Occipital lobe (tissue), 3 donors: ENCODE measurements at places on chromosomes 16 and 17. TPM values are rescaled to one million over a fixed set of nuclear protein-coding genes. Genes with fewer than 3 reads are reported as not detected.

The COL1A1 gene
- 17.6 TPM for total RNA-seq

The CACNG3 gene
- total RNA-seq: 2.5 TPM

The MNT gene
- 7.6 TPM for total RNA-seq

The RNF227 gene
- total RNA-seq: 7.3 TPM

The LPO gene
- not detected for total RNA-seq

The CPHXL2 gene
- not detected for total RNA-seq

The NAE1 gene
- 113 TPM for total RNA-seq

The CAPNS2 gene
- not detected for total RNA-seq

The KRTAP9-4 gene
- not detected for total RNA-seq

DNA sequence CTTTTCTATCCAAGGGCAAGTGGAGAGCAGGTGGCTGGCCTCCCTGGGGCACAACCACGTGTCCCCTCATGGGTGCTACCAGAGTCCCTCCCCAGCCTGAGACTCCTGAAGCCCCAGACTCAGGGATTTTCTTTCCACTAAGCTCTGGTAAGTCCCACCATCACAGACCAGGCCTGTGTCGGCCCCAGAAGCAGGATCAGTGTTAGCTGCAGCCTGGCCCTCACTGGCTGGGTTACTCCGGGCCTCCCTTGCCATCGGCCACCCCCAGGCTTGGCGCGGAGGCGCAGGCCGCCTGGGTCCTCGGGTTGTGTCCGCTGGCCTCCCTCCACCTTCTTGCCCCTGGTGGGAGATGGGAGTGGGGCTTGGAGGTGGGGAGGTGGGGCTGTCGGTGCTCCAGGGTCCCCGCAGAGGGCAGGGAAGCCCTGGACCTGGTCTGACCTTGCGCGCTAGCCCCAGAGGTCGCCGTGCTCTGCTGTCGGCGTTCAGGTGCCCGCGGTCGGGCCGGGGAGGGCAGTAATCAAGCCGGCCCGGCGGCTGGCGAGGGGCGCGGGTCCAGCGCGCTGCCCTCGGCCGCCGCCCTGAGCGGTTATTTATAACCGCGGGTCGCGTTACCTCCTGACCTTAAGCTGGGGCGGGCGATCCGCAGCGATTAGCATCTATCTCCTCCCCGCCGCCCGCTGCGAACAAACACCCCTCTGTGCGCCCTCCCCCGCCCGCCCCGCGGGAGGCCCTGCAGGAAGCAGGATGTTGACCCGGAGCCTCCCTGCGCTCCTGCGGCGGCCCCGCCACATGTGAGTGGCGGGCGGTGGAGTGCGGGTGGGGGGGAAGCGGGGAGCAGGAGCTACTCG lies 78.1 kb upstream of the TOB1 start:
- peak; percentile 63 for DNase-seq

GRCh38 chr17:76087531-76087930 lies 8.5 kb downstream of the ZACN start:
- no peak for DNase-seq

- no peak for DNase-seq
Measured at GRCh38 chr17:35315283-35315682, 58.1 kb downstream of the SLFN11 start.

- no peak for DNase-seq
Measured at GRCh38 chr16:47905771-47906170, 250.0 kb downstream of the ABCC12 start.

- DNase-seq: no peak
Measured at GRCh38 chr16:69194488-69194887, 7.5 kb downstream of the SNTB2 start.

DNA sequence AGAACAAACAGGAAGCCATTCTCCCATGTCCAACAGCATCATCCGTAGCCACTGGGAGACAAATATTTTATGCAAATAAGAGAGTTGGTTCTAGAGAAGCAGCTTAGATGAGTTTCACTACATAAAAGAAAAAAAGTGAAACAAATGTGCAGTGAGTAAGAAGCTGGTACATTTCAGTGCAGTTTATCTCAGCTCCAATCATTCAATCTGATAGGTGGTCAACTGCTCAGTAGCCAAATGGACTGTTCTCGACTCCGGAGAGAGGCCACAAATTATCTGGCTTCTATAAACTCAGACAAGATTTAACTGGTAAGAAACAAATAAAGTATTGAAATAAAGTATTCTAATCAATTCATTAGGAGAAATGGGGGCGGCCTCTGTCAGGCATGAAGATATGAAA lies 68.3 kb downstream of the MAF start:
- no peak for DNase-seq

GRCh38 chr16:81469183-81469677 lies 24.6 kb downstream of the CMIP start:
- no peak for DNase-seq

GRCh38 chr17:73770115-73770848 lies 126.0 kb upstream of the SDK2 start:
- peak; percentile 80 for DNase-seq

GRCh38 chr17:2710071-2710802 lies 1.3 kb downstream of the CLUH start:
- DNase-seq: no peak

GRCh38 chr16:87380881-87381280 lies 2.7 kb downstream of the FBXO31 start:
- no peak for DNase-seq

GRCh38 chr17:68559316-68559715 lies 41.9 kb downstream of the FAM20A start:
- no peak for DNase-seq

DNA sequence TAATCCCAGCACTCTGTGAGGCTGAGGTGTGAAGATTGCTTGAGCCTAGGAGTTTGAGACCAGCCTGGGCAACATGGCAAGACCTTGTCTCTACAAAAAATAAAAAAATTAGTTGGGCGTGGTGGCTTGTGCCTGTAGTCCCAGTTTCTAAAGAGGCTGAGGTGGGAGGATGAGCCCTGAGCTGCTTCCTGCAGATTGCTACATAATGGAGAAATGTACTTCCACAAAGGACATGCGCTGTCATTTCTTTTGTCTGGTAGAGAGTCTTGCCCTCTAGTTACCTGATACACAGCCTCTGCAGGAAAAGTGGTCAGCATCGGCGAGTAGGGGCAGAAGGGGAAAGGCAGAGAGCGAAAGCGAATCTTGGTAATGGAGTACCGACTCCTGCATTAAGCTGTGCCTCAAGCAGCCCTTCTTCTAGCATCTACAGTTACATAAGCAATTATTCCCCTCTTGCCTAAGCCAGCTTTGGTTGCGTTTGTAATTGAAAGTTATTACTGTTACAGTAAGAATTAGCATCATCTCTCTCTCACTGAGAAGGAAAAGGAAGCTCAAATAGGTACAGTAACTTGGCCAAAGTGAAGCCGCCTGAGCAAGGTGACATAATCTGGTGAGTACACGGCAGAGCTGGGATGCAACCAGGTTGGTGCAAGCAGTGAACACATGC lies 18.5 kb upstream of the GGA2 start:
- no peak for DNase-seq

DNA sequence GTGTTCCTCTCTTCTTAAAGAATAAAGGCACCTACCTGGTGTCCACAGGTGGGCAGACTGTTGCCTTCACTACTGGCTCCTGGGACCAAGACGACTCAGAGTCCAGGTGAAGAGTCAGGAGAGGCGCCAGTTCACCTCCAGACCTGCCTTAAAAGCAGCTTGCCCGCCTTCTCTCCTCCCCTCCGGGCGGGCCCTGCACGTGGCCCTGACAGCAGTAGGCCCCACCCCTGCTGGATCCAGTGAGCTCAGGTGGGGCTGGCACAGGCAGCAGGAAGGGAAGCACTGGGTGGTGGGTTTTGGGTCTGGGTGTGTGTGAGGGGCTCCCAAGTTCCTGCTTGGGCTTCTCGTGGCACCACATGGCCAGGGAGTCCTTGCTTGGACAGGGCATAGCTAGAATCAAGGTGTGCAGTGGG lies at the start of gene TNS4:
Gene TNS4 (minus strand): TSS at position 125 of the 413 bp plus-strand sequence. CDS start 5,198 bp downstream, outside the sequence.
- no peak for DNase-seq
